ENCODE measurements at places on chromosomes 5 and 9. TPM values are rescaled to one million over a fixed set of nuclear protein-coding genes. Genes with fewer than 3 reads are reported as not detected.

The ST8SIA4 gene
- total RNA-seq = 3.1 TPM

The HTR4 gene
- total RNA-seq = not detected

The SH2D3C gene
- 0.08 TPM for total RNA-seq

The TAF1L gene
- total RNA-seq = not detected

The TLE1 gene
- 28.3 TPM for total RNA-seq

The SELENOP gene
- 335 TPM for total RNA-seq

The MACROH2A1 gene
- total RNA-seq = 170 TPM

The CCDC192 gene
- total RNA-seq = not detected

The CDC20B gene
- total RNA-seq = under 0.01 TPM

The PLAC8L1 gene
- not detected for total RNA-seq

The ALDH1A1 gene
- 0.13 TPM for total RNA-seq

The AMBP gene
- total RNA-seq = not detected

The GPRIN1 gene
- 4.5 TPM for total RNA-seq

The PPP3R2 gene
- not detected for total RNA-seq

The ANKRD18A gene
- not detected for total RNA-seq

The C9orf152 gene
- 0.13 TPM for total RNA-seq

The LYSMD3 gene
- total RNA-seq = 13.7 TPM

The AK8 gene
- 0.88 TPM for total RNA-seq

The CDKN2B gene
- 1.2 TPM for total RNA-seq

The CAMK4 gene
- 7.3 TPM for total RNA-seq

The KLHL3 gene
- total RNA-seq = 2.2 TPM

The INSL6 gene
- not detected for total RNA-seq

The PDE6A gene
- 0.13 TPM for total RNA-seq

The MTRR gene
- 29.5 TPM for total RNA-seq

The DOCK2 gene
- total RNA-seq = 1.6 TPM

Data from epithelial cell of alveolus of lung (primary cell).